ENCODE measurements at places on chromosomes 11 and 22. TPM values are rescaled to one million over a fixed set of nuclear protein-coding genes. Genes with fewer than 3 reads are reported as not detected.

DNA sequence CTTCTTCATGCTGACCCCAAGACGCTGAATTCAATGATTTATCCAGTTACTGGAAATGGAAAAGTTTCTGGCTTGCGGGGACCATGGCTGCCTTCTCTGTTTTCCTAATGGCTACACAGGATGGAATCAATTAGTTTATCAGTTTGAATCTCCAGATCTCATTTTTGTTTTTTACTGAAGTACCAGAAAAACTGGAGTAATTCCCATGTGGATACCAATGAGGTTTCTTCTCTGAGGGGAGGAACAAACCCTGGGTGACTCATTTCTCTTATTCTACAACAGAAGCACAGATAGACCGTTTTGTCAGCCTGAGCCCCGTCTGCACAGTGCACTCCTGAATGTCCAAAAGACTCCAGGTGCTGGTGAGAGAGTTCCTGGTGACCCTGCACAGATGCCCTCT is 3.4 kb downstream of the ZNF195 start:
- DNase-seq, result no peak

DNA sequence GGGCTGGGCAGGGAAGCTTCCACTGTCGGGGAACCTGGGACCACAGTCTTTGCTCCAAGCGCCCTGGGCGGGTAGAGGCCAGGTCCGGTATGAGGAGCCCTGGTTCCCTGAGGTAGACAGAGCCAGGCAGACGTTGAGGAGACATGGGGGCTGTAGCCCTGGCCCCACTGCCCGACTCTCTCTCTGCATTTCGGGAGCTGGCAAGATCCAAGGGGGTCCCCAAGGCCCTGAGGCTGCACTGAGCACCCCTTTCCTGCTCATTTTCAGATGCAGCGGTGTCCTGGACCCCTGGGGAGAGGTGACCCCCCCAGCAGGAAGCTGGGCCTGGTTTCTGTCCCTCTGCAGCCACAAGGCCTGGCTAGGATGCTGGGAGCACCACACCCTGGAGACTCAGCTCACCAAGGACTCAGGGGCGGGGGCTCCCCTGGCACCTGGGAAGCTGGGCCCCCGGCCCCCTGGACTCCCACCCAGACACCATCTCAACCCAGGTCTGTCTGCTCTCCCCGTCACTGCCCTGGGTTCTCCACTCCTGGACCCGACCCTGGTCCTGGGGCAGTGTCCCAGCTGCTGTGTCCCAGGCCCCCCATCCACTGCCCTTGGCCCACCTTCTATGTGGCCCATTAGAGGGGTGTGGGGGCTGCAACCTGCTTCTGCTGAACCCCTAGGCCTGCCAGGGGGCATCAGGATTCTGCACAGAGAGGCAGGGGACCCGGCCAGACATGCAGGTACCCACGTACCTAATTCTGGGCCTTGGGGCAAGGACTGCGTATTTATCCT is 15.0 kb upstream of the MUC6 start:
- DNase-seq, result no peak

DNA sequence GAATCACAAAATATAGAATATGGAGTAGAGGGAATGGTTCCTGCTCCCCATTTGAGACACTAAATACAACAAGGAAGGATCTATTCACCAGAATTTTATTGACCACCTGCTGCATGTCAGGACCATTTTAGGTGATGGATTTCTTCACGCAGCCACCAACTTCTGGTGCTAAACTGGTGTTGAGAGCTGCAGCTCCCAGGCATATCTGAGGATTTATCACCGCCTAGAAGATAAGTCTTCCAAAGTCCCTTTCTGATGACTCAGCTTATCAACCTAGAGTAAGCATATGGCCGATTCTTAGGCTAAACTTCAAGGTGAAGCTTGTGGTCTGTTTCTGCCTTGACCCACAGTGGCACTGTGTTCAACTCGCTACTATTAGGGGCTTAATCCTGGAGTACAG is 6.7 kb downstream of the DDI1 start:
- DNase-seq, result no peak

- DNase-seq, result peak; percentile 73
Observed at GRCh38 chr22:39405346-39406085, 5.9 kb downstream of the TAB1 start.

GRCh38 chr11:31240340-31240904 is 129.1 kb downstream of the DCDC1 start:
- DNase-seq, result peak; percentile 77

DNA sequence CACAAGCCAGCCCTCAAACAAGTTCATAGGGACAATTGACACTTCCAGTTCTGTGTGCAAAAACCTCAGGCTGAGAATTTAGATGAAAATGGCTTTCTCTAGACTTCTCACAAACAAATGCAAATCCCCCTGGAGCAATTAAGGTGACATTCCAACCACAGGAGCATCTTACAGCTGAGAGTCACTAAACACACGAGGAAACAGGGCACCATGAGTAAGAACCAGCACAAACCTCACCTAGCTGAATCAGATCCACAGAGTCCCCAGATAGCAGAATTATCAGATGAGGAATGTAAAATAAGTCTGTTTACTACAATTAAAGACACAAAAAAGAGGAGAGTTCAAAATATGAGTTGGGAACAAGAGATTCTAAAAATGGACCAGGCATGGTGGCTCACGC is 51.5 kb downstream of the RTL6 start:
- DNase-seq, result no peak

Gene CATSPERZ
- not detected for total RNA-seq

Gene OR56A1
- under 0.01 TPM for total RNA-seq

GRCh38 chr11:132028380-132029240 is 658.2 kb downstream of the NTM start:
- peak; percentile 83 for DNase-seq

- no peak for DNase-seq
Observed at GRCh38 chr11:78806214-78807004, 231.7 kb upstream of the NARS2 start.

Gene IRF7
- 12.5 TPM for total RNA-seq

- DNase-seq, result no peak
Observed at GRCh38 chr11:2369320-2369719, 7.8 kb upstream of the CD81 start.

GRCh38 chr22:27948569-27948968 is 29.5 kb upstream of the PITPNB start:
- no peak for DNase-seq

Gene TREH
- total RNA-seq, result not detected

Gene CLDN5
- 147 TPM for total RNA-seq

- peak; percentile 35 for DNase-seq
Observed at GRCh38 chr22:34973926-34974325, 92.0 kb upstream of the ISX start.

DNA sequence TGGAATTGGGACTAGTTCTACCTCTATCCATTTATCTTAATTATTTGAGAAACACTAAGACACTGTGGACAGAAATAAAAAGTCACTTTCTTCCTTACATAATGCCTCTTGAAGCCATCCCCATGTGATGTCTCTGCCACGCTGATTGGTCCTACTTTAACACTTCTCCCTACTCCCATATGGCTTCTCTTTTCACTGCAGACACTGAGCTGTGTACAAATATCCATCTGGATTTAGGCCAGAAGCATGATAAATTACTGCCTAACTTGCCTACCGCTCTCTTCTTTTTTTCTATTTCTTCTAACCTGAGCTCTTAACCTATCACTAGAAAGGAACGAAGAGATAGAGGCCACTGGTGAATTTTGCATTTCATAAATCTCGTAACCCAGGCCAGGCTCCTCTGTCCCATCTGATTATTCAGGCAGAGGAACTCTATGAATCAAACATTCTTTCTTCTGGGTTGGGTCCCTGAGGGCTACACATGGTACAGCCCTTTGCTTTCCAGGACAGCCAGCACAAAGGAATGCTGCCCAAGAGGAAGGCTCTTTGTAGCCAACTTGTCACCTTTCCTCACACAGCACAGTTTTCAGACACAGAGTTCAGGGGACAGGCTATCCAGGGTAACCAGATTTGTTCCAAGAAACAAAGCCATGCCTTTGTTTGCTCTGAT is 878.5 kb upstream of the LRRC4C start:
- no peak for DNase-seq

DNA sequence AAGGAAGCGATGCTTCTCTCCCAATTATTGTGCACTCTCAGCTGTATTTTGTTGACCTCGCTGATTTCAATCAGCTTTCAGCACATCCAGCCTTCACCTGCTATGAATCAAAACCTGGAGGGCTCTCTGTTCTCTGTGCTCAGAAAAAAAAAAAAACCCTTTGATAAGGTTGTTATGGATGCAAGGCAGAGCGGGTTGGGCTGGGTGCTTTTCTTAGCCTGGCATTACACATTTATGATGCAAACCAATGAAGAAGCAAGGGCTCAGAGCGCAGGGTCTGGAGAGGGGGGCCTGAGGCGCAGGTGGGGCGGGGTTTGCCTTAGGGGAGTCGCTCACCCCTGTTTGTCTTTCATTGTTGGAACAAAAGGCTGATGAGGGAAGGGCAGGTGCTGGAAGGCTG is 86.0 kb upstream of the CADM1 start:
- DNase-seq, result no peak
